ENCODE measurements at places on chromosomes 6 and 20.
A peak's percentile ranks its signal among the peaks of the same experiment; 100 is the strongest.

DNA sequence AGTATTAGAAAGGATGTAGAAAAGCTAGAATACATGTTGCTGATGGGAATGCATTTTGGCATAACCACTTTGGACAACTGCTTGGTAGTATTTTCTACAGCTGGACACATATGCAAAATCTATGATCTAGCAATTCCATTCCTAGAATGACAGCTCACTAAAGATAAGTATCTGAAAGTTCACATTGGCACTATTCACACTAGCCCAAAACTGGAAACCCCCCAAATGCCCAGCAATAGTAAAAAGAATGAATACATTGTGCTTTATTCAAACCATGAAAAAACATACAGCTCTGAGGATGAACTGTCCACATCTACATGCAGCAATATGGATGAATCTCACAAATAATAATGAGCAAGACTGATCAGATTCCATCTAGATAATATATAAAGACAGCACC is 79.0 kb downstream of the PPP1R3G start:
- ATAC-seq: no peak

GRCh38 chr6:157651731-157652490 is 171.1 kb upstream of the SNX9 start:
- no peak for ATAC-seq

DNA sequence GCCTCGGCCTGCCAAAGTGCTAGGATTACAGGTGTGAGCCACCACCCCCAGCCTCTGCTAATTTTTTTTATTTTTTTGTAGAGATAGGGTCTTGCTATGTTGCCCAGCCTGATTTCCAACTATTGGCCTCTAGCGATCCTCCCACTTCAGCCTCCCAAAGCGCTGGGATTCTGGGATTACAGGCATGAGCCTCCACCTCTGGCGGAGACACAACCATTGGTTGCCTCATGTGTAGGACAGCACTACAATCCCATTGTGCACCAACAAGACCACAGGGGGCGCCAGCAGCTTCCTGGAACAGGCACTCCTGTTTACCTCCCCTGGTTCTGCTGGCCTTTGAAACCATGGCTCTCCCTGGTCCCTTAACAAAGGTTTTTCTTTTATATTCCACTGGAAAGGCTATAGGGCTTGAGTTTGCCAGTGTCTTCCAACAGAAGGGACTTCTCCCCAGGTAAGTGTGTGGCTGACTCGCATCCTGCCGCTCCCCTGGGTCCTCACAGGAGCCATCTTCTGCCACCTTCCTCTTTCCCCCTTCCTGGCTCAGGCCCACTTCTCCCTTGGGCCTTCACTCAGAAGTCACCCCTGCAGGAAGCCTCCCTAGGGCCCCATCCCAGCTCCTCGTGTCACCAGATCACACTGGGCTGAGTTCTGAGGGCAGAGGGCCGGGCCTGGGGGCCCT is 39.2 kb upstream of the TLDC2 start:
- ATAC-seq: peak; percentile 72

- ATAC-seq: no peak
Observed at GRCh38 chr6:26031151-26031594, 56.1 kb upstream of the HFE start.

- no peak for ATAC-seq
Observed at GRCh38 chr6:95266537-95267258, 310.6 kb upstream of the MANEA start.

DNA sequence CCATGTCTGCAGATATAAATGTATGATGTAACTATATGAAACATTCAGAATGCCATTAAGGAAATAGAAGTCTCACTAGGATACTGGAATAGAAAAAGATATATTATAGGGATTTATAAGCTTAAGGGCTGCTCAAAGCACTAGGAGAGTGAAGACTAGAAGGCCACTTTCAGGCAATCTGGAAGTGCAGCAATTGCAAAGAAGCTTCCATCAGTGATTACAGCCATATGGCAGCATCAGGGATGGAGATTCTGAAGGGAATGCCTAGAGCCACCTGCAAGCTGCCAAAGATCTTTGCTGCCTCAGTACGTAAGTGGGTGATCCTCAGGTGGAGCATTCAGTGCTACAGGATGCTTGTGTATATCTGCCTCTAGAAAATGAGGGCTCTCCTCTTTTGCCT is 796.2 kb upstream of the EPHA7 start:
- no peak for ATAC-seq

DNA sequence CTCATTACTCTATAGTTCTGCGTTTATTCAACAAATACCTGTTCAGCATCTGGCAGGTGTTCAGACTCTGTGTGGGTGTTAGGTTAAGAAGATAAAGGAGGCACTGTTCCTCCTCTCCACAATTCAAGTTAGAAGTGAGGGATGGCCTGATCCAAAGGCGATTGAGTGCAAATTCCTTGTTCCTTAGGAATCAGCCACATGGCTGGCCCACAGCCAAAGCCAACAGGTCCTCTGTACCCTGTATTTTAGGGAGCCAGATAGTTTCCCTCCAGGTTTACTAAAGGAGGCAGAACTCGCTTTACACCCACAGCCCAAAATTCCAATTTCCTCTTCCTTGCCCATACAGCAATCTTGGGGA is 5.0 kb upstream of the CD40 start:
- no peak for ATAC-seq

DNA sequence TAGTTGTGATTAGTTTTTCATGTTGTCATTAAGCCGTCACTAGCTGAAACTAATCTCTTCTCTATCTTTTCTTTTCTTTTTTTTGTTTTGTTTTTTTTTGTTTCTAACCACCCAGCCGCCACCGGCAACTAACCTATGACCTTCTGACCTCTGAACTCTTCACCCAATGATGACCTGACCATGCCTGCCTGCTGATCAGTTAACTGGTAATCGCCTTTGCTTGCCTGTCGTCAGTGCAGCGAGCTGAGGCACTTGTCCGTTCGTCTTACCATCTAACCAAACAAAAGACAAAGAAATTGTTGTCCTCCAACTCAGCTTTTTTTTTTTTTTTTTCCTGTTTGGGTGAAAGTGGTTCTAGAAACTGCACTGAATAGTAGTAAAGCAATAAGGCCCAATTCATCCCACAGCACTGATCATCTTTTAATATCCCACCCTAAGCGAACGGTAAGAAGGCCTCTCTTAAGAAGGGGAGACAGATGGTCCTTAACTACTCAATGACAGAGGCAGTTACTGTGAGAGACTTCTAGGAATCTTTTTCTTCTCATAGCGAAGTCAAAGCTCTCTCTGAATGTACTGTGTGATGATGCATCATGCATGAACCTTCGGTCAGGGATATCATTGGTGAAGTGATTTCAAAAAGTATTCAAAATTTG is 156.2 kb downstream of the QKI start:
- no peak for ATAC-seq

- no peak for ATAC-seq
Observed at GRCh38 chr6:7016226-7016625, 91.5 kb upstream of the RREB1 start.

DNA sequence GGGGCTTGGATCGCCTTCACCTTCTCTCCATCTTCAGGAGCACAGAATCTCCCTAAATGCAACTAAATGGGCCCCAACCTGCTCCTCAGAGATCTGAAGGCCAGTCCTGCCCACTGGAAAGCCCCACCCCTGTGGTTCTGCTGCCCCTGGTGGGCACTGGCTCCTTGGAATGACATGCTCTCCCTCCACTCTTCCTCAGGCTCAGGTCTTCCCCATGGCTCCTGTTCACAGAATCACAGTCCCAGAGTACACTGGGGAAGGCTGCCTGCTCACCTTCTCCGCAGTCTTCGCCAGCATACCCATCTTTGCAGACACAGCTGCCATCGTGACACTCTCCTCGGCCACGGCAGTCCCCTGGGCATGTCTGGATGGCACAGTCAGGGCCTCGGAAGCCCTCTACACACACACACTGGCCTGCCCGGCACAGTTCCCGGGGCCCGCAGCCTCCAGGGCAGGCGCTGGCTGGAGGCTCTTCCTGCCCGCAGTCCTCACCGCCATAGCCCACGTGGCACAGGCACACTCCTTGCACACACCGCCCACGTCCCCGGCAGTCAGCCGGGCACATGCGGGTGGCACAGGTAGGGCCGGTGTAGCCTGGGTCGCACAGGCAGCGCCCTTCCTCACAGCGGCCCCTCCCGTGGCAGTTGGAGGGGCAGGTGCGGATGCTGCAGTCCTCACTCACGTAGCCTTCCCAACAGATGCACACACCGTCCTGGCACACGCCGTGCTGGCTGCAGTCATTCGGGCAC is 13.6 kb downstream of the TNXB start:
- ATAC-seq: peak; percentile 42

GRCh38 chr6:158684745-158685324 is 35.0 kb downstream of the SYTL3 start:
- no peak for ATAC-seq

DNA sequence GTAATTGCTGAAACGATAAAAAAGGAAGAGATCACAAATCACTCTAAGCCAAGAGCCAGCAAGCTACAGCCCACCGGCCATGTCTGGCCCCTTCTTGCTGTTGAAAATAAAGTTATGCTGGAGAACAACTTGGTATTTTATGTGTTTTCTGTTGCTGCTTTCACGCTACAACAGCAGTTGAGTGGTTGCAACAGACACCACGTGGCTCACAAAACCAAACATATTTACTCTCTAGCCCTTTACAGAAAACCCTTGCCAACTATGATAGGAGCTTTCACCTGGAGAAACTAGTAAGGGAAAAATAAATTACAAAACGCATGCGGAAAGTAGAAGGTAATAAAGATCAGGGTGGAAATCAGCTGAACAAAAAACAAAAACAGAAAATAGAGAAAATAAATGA is 41.1 kb upstream of the SLCO4A1 start:
- ATAC-seq: no peak

- no peak for ATAC-seq
Observed at GRCh38 chr6:156508923-156509322, 268.3 kb upstream of the ARID1B start.

DNA sequence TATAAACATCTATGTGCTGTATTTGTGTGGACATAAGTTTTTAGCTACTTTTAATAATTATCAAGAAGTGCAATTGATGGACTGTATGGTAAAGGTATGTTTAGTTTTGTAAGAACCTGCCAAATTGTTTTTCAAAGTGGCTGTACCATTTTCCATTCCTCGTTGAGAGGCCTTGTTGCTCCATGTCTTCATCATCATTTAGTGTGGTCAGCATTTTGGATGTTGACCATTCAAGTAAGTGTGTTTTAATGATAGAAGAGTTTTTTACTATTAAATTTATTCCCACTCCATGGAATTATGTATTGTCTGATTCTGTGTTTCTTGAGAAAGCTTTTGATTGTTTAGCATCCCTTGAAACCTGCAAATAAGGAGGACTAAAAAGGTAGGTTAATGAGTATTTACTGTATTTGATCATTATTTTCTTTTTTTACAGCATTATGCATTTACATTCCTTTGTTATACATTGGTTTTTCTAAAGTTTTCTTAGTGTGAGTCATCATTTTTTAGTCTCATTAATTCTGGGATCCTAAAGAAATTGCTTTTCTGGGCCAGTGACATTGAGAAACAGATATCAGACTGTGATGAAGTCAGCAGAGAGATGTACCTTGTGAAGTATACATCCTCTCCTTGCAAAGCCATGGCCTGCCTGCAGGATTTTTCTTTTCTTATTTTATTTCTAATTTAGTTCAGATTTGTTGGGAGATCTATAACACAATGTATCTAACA is 312.8 kb upstream of the PTCHD4 start:
- ATAC-seq: no peak

DNA sequence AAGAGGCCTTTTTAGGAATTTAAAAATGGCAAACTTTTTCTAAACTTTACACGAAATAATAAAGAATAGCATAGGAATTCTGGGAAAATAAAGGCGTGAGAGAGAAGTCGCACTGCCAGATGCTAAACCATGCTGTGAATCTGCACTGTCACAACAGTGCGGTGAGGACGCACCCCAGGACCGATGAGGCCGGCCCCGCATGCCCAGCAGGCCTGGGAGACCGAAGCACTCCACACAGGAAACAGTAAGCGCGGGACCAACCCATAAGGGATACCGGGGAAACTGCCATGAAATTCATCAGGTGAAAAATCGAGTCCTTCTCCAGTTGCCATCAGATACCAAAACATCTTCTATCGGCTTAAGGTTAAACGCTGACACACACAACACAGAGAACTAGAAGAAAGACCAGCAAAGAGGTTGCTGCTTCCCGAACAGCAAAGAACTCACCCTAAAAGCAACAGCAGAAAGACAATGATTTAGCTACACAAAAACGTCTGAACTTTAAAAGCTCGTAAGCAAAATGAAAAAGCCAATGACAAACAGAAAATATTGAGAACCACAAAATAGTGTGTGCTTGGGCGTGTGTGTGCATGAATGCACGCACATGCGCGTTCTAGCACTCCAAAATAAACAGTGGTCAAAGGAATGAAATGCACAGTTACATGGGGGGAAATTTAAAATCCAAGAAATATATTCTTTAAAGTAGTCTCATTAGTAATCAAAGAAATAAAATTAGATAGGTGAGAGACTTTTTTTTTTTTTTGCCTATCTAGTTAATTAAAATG is 15.4 kb downstream of the RAMACL start:
- ATAC-seq: no peak

DNA sequence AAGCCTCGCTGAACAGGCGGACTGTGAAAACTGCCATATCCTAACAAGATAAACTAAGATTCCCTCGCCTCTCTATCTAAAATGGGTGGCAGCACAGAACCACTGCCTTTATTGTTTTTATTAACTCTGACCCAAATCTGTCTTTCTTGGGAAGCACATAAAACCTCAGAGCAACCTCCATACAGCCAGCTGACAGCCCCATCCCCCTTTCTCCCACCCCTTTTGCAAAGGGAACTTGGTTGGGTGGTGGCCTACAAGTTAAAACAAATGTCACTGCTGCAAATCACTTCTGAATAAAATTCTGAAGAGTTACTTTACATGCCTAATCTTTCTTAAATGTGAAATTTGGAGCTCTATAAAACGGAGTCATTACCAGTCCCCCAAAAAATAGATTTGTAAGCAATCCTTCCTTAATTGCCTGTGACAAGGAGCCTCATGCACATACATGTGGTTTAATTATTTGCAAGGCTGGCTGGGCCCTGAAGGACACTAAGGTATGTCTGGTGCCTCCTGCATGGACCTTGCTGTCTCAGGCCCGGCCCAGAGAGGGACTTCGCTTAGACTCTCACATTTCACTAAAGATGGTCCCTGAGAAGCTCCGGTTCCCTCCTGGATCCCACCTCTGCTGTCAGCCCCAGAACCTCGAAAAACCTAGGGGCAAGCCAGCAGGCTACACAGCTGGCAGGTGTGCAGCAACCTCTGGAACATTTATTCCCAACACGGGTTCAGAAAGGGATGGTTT is 21.7 kb downstream of the PXDC1 start:
- ATAC-seq: no peak

DNA sequence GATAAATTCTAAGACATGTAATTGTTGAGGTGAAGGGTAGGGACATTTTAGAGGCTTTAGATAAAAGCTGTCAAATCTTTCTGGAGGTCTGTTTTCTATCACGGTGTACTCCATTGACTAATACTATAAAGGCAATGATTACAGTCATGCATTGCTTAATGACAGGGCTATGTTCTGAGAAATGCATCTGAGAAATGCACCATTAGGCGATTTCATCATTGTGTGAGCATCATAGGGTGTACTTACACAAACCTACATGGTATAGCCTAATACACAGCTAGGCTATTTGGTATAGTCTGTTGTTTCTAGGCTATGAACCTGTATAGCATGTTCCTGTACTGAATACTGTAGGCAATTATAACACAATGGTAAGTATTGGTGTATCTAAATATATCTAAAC is 71.3 kb upstream of the FYN start:
- no peak for ATAC-seq

- ATAC-seq: no peak
Observed at GRCh38 chr6:160060920-160061447, 60.6 kb upstream of the SLC22A1 start.

GRCh38 chr6:115969207-115969929 is 91.3 kb downstream of the FRK start:
- no peak for ATAC-seq

GRCh38 chr20:63858393-63859165 is 2.7 kb upstream of the ABHD16B start:
- peak; percentile 18 for ATAC-seq

All from SK-N-SH treated with all-trans-retinoic acid at 6 μM for 48 hours (cell line).